ENCODE measurements at places on chromosomes 13 and 19. TPM values are rescaled to one million over a fixed set of nuclear protein-coding genes. Genes with fewer than 3 reads are reported as not detected.

DNA sequence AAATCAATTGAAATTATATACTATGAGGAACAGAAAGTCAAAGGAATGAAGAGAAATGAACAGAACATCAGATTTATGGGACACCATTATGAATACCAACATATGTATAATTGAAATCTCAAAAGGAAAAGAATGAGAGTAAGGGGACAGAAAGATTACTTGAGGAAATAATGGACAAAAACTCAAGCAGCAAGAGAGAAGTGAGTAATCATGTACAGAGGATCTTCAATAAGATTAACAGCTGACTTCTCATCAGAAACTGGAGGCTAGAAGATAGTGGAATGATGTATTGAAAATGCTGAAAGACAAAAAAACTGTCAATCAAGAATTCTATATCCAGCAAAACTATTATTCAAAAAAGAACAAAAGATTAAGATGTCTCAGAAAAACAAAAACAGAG, 10.4 kb downstream of the MTUS2 start:
- no peaks in the 10 kb centered on the region for H3K4me1 ChIP-seq
- no peaks in the 10 kb centered on the region for H3K27me3 ChIP-seq
- H3K4me3 ChIP-seq = no peak overlapping the region
- no peak overlapping the region for H3K27ac ChIP-seq

DNA sequence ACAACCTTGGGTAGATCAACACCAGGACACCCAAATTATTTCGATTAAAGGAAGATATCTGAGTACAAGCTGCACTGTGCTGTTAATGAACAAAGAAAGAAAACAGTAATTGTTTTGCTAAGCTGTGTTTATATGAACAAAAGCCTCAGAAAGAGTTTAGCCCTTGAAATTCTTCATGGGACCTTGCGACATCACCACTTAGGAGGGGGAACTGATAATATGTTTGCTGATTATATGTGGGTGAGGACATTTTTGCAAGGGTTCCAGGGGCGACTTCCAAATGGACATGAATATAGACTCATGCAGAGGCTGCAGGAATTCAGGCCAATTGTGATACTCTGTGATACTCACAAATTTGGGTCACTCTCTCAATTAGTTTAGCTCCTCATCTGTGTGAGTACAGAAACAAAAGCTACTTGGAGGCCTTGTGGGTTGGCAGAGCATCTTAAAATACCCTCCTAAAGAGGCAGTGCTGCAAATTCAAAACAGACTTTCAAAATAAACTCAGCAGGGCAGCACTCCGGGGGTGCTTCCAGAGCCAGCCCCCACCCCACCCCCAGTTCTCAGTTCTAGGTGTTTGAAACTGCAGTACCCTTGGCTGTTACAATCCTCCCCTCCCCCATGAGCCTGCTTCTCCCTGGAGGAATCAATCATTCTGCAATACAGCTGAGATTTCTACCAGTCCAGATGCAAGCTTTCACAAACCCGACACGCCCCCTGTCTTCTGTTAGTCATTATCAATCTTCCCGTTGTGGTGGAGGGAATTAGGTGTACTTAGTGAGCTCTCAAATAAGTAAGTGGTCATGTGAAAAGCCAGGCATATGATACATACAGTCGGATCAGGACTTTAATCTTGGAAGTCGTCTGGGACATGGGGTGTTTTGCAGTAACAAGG, 97.0 kb upstream of the MBNL2 start:
- DNase-seq = no peak
- H3K4me1 ChIP-seq = no peaks in the 10 kb centered on the region
- no peaks in the 10 kb centered on the region for H3K36me3 ChIP-seq
- no peak overlapping the region for H3K4me3 ChIP-seq

HIF3A gene
- 111 TPM for total RNA-seq

GRCh38 chr19:1872807-1873523, 9.6 kb upstream of the KLF16 start:
- peaks cover 27% of the 10 kb centered on the region for H3K4me1 ChIP-seq
- peak overlapping the region; percentile 76 for H3K4me3 ChIP-seq
- H3K36me3 ChIP-seq = no peaks in the 10 kb centered on the region
- DNase-seq = no peak
- H3K27me3 ChIP-seq = no peaks in the 10 kb centered on the region

DNA sequence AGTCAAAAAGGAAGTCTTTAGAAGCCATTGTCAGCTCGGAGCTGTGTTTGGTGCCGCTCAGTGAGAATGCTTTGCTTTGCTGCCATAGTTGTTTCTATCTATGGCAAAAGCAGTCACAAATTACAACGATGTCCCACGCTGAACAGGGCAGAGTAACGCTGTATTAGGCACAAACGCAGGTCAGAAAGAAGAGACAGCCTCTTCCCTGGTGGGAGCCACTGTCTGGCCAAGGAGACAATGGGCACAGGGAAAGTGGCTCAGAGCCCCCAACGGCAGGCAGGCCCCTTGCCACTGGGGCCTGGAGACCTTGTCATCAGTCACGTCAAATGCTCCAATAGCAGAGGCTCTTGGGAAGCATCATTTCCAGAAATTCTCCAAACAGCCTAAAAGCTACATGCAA, 244.2 kb downstream of the TEX29 start:
- H3K4me1 ChIP-seq = no peaks in the 10 kb centered on the region
- peaks cover 20% of the 10 kb centered on the region for H3K27me3 ChIP-seq
- no peak overlapping the region for H3K4me3 ChIP-seq
- no peak for DNase-seq
- no peak overlapping the region for H3K27ac ChIP-seq
- H3K36me3 ChIP-seq = no peaks in the 10 kb centered on the region
